Head of caudate nucleus (tissue), 42 donors: ENCODE measurements at places on chromosomes 7 and 10.

DNA sequence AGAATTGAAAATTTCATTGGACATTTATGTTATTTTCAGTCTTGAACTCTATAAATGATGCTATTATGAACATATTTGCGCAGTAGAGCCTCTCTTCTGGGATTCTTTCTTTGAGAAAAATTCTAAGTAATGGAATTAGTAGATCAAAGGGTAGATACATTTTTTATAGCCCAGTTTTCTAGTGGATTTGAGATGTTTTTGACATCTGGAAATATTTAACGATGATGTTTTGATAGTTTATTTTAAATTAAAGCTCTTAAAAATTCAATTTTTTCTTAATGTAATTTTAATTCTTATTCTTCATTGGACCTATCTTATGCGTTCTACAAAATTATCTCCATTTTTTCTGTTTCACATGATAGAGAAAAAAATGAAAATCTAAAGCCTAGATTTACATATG lies 103.0 kb downstream of the ADAM22 start:
- DNase-seq, result no peak

DNA sequence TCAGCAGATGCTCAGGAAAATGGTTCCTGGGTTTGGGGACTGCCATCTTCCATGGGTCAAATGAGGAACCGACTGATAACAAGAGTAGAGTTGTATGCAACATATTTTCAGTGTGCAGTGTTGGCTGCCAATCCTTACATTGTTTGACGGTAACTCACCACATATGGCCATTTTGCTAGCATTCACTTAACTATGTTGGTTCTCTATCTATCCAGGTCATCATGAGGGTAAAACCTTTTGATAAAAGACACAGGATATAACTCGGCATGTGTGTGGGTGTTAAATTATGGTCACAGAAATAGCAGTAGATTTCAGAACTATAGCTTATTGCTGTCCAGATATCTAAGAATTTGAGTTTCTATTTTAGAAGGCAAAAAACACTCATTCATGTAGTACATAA lies 140.7 kb upstream of the AOAH start:
- DNase-seq, result no peak

DNA sequence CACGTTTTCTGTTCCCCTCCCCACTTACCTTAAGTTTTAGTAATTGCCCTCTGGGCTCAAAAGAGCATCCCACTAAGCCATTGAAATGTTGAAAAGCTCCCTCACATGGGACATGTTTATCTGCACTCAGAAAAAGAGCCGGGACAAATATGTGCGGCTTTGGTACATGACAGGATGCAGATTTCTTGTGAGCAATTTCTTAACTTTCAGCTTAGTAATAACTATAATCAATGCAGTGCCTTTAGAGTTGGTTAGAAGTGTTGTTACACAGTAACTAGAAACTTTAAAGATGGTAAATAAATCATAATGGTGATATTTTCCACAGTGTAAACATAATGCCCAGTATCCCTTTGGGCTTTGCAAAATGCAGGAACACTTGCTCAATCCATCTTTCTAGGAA lies 89.2 kb downstream of the ZNF365 start:
- no peak for DNase-seq

DNA sequence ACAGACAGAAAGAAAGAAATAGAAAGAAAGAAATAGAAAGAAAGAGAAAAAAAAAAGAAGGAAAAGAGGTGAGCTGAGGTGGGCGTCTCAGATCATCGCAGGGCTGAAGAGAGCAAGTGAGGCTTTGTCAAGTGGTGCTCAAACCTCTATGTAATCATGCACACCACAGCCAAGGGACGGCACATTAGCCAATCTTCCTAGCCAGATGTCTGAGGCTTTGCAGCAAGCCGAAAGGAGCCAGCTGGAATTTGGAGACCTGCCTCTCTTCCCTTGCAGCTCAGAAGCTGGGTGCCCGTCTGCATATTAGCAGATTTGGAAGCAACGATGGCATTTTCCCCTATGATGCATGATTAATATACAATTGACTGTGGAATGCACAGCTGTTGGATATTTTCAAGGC lies 52.5 kb downstream of the ADRA2A start:
- no peak for DNase-seq

GRCh38 chr10:17023386-17024298 lies 106.0 kb downstream of the CUBN start:
- peak; percentile 54 for DNase-seq

- DNase-seq, result no peak
Observed at GRCh38 chr7:70700055-70700940, 431.6 kb upstream of the GALNT17 start.

DNA sequence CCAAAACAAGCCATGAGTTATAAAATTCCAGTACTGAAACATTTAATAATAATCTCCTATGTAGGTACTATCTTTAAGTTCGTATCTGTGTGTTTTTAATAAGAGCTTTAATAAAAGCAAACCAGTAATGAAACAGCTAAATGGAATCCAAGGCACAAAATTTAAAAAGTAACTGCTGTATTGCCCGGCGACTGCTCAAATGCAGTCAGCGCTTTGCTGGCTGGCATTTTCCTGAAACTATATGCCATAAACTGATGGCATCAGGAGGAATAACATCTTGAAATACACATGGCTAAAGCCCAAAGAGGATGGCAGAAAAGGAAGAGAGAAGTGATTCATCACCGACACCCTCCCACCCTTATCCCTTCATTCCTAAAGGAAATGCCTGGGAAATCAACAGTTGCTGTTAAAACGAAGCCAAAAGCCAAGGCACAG lies 133.1 kb downstream of the CUBN start:
- no peak for DNase-seq

DNA sequence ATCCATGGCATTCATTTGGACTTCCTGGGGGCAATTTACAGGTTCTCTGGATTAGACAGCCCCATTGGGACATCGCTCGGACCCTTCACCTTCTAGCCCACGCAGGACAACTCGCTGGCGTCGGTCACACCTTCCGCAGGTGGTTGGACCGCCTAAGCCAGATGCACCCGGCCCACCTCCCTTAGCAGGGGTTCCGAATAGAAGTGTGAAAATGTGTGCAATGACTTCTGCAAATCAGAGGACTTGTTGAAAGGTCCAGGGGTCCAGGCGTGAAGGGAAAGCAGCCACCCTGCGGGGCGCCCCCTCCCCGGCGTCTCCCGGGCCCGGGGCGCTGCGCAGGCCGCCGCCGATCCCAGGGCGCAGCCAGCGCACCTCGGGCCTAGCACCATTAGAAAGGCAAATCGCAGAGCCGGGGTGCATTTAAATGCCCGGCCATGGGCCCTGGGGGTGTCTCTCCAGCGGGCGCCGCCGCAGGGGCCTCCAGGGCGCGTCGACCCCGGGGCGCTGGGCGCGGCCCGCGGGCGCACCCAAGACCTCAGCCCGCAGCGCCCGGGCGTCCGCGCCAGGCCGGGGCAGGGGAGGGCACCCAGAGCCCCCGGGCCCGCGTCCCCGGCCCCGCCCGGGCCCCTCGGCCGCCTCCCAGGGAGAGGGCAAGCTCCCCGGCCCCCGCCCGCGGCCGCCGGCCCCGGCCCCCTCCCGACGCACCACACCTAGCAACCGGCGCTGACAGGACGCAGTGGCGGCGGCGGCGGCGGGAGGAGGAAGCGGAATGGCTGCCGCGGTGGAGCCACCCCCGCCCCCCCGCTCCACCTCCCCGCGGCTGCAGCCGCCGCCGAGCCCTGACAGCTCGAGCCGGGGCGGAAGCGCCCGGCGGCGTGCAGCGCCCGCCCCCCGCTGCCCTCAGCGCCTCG lies 1.2 kb downstream of the JAZF1 start:
- peak; percentile 59 for DNase-seq

DNA sequence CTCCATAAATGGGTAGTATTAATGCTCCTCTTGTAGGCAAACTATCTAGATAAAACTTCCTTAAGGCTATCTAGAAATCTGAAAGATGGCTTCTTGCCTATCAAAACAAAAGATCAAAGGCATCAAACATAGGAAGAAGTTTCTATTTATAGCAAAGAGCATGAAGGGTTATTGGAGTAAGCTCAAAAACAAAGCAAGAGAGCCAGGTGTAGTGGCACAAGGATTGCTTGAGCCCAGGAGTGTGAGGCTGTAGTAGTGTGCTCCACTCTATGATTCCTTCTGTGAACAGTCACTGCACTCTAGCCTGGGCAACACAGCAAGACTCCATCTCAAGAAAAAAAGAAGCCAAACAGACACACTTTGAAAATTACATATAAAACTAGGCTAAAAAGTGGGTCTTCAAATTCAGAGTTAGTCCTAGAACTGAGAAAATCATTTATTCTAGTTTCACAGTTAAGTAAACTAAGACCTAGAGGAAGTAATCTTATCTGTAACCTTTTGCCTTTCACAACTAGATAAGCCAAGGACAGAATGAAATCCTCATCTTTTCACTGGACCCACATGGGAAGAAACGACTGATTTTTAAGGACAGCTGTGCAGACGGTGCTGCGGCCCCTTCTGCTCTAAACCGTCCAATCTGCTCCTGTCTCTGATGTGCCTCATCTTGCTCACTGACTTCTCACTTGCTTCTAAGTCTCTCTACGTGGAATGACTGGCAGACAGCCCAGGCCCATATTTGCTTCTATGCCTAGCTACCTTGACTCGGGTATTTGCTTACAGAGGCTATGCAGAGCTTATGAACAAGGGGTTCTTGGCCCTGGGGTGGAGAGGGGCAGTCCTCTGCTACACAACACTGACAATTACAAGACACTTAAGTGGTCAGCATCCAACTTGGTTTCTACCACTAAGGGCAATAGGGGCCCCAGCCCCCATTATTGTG lies 50.0 kb downstream of the ESYT2 start:
- no peak for DNase-seq
